SK-N-MC (cell line): ENCODE measurements at places on chromosomes 3 and 15.

DNA sequence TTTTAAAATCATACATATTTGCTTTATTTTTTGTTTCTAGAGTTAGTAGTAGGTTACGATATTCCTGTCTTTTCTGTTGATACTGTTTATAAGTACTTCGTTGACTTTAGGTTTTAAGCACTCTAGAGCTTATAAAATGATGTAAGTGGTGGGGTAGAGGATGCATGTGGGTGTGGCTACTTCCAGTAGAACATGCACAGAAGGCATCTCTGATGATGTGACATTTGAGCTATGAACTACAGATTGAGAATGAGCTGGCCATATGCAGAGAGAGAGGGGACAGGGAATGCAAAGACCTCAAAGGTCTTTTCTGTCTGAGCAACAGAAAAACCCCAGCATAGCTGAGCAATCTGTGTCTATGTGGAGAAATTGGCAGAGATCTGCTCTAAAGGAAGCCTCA, 233.9 kb upstream of the STAC start:
- DNase-seq: no peak

DNA sequence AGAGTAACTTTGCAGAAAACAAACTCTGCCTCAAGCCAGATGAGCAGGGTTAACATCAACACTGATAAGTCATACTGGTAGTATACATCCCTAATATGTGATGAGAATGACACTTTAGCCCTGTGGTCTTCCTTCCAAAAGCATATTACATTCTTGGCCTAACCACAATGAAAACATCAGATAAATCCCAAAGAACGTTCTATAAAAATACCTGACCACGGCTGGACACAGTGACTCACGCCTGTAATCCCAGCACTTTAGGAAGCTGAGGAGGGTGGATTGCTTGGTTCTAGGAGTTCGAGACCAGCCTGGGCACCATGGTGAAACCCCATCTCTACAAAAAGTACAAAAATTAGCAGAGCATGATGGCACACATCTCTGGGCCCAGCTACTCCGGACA, 4.7 kb downstream of the TMCC1 start:
- no peak for DNase-seq

DNA sequence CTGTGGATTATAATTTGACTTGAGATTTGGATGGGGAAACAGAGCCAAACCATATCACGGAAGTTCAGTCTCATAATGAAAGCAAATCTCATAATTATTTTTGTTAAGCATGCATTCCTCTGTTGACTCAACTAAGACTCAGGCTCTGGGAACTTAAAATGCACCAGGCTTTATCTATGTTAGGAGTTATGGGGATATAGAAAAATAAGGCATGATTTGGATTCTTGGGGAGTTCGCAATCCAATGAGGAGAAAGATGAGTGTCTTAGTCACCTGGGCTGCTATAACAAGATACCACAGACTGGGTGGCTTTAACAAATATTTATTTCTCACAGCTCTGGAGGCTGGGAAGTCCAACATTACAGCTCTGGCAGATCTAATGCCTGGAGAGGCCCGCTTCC, 89.4 kb upstream of the TJP1 start:
- DNase-seq: no peak

- no peak for DNase-seq
Measured at GRCh38 chr15:71335591-71335990, 220.3 kb downstream of the THSD4 start.

- DNase-seq: no peak
Measured at GRCh38 chr3:134378818-134379217, 4.6 kb upstream of the AMOTL2 start.

DNA sequence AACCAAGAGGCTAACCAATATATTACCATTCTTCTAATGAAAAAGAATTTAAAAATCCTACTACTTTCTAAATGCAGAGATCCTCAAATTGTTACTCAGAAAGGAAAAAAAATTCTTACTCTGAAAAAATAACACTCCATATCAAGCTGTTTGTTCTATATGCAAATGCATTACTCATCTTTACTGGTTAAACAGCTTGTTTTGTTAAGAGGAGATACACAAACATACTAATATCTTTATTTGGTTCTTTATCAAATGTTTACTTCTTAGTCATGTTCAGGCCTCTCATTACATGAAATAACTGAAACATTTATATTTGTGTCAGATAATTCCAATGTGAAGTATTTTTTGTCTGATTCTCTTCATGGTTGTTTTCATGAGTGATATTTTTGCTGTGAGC, 146.8 kb downstream of the PCCB start:
- DNase-seq: no peak
